ENCODE measurements at places on chromosomes 3 and 15.

- ATAC-seq = no peak
Measured at GRCh38 chr15:101022306-101022705, 103.1 kb downstream of the LRRK1 start.

DNA sequence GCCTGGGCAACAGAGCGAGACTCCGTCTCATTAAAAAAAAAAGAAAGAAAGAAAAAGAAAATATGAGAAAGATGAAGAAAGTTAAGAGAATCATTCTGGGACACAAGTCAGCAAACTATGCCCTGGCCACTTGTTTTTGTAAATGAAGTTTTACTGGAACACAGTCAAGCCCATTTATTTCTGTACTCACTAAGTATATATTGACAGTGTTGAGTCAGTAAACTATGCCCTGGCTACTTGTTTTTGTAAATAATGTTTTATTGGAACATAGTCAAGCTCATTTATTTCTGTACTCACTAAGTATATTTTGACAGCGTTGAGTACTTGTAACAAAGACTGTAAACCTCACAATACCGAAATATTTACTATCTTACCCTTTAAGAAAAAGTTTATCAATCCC, 42.2 kb upstream of the SIN3A start:
- no peak for ATAC-seq

GRCh38 chr3:88936831-88937230, 170.6 kb upstream of the EPHA3 start:
- ATAC-seq = no peak

- no peak for ATAC-seq
Measured at GRCh38 chr15:25477816-25478215, 39.0 kb upstream of the UBE3A start.

- ATAC-seq = no peak
Measured at GRCh38 chr3:24943961-24944360, 449.3 kb upstream of the THRB start.
